Progenitor cell of endocrine pancreas (in vitro differentiated cells): ENCODE measurements at places on chromosomes 13 and 19. TPM values are rescaled to one million over a fixed set of nuclear protein-coding genes. Genes with fewer than 3 reads are reported as not detected.

The PLIN4 gene
- total RNA-seq = 0.93 and 1.3 TPM in 2 replicates

The CASP14 gene
- not detected in 2 replicates for total RNA-seq

The CCNA1 gene
- 0.77 and 1.7 TPM in 2 replicates for total RNA-seq

The ZNF134 gene
- 24.9 and 26.8 TPM in 2 replicates for total RNA-seq

DNA sequence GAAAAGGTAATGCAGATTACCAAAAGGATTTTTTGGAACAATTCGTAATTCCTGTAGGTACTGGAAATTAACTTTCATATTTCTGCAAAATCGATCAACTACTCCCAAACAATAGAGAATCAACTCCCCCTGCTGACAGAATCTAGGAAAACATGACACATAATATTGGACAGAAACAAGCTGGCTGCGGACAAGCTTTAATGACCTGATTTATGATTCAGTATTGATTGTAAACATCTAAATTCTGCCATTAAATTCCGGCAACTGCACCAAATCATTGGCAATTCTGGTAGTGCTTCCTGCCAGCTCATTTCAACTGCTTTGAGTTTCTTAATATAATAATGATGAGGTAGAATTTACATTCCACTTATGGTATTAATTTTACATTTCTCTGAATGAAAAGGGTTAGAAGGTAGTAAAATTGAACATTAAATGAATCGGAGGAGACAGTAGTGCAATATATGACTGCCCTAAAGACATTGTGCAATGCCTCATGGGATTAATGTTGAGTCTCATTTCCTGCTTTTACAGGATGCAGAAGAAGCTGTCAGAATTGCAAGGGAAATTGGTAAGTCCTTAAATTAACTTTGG is 146.5 kb downstream of the PCCA start:
- peaks cover 4% of the 10 kb centered on the region for H3K36me3 ChIP-seq
- no peak overlapping the region for H3K4me3 ChIP-seq
- peaks cover 35% of the 10 kb centered on the region for H3K4me1 ChIP-seq
- H3K27me3 ChIP-seq = no peaks in the 10 kb centered on the region
- DNase-seq = no peak

DNA sequence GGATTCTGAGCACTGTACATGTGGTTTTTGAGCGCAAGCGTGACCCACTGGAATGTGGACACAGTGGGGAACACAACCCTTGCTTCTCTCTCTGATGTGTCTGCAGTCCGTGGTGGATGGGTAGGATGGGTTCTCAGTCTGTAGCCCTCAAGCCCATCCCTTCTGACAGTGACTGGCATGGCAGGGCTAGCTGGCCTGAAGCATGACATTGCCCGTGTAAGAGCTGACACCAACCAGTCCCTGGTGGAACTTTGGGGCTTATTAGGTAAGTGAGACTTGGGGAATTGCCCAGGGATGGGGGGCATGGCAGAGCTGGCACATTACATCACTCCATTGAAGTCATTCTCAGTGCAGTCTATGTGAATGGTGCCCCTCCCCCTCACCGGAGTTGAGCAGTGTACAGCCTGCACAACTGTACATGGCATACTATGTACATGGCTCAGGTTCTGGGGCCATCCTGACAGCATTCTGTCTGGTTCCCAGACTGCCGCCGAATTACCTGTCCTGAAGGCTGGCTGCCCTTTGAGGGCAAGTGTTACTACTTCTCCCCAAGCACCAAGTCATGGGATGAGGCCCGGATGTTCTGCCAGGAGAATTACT is 16.8 kb downstream of the CLEC17A start:
- no peak overlapping the region for H3K4me3 ChIP-seq
- peaks cover 5% of the 10 kb centered on the region for H3K36me3 ChIP-seq
- H3K4me1 ChIP-seq = no peaks in the 10 kb centered on the region
- H3K27me3 ChIP-seq = no peaks in the 10 kb centered on the region

DNA sequence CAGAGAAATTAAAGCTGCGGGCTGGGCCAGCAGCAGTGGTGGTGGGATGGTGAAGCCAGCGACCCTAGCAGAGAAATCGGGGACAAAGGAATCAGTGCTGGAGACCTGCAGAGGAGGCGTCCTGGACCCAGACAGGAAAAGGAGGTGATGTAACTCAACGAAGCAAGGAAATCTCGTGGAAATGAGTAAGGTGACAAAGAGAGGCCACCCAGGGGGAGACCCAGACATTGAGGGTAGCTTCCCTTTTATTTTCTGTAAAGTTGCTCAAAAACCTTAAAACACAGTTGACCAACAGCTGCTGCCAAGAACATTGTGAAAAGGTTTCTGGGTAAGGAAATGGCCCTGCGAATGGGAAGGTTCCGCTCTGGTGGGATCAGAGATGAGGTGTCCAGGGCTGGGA is 13.3 kb upstream of the RETN start:
- H3K4me3 ChIP-seq = no peak overlapping the region
- H3K27me3 ChIP-seq = peaks cover 43% of the 10 kb centered on the region
- peaks cover 6% of the 10 kb centered on the region for H3K4me1 ChIP-seq
- DNase-seq = no peak
- no peak overlapping the region for H3K27ac ChIP-seq
- H3K36me3 ChIP-seq = no peaks in the 10 kb centered on the region

GRCh38 chr19:3586127-3586626 is 899 bp downstream of the GIPC3 start:
- peaks cover 38% of the 10 kb centered on the region for H3K27me3 ChIP-seq
- H3K4me3 ChIP-seq = no peak overlapping the region
- no peak for DNase-seq
- H3K4me1 ChIP-seq = no peaks in the 10 kb centered on the region

DNA sequence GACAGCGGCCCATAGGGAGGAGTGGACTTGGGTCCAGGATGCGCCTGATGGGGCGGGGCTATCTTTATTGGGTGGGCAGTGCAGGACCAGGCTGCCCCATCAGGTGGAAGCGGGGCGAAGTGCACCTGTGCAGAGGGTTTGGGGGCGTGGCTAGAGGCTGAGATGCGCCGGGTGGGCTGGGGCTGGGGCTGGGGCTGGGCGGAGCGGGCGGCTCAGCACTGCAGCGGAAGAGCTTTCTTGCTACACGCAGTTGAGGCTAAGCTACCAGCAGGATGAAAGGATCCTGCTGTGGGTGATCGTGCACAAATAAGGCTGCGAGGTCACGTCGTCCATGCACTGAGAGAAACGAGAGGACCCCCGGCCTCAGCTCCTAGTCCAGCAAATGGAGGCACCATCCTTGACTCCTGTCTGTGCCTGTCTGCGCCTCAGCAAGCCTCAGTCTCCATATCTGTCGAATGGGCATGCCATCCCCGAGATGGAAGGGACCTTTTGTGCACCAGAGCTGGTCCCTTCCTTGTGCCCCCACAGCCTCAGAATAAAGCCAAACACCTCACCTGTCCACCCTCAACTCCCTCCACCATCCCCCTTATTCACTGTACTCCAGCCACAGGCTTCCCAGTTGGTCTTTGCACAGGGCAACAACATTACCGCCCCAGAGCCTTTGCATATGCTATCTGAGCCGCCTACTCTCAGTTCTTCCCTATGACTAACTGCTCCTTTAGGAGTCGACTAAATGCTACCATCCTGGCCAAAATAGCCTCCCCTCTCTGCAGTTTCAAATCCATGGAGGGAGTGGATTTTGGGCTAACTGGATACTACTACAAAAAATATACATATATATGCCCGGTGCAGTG is 21.0 kb upstream of the HOMER3 start:
- no peaks in the 10 kb centered on the region for H3K4me1 ChIP-seq
- DNase-seq = peak; percentile 41
- H3K36me3 ChIP-seq = no peaks in the 10 kb centered on the region
- no peak overlapping the region for H3K4me3 ChIP-seq

DNA sequence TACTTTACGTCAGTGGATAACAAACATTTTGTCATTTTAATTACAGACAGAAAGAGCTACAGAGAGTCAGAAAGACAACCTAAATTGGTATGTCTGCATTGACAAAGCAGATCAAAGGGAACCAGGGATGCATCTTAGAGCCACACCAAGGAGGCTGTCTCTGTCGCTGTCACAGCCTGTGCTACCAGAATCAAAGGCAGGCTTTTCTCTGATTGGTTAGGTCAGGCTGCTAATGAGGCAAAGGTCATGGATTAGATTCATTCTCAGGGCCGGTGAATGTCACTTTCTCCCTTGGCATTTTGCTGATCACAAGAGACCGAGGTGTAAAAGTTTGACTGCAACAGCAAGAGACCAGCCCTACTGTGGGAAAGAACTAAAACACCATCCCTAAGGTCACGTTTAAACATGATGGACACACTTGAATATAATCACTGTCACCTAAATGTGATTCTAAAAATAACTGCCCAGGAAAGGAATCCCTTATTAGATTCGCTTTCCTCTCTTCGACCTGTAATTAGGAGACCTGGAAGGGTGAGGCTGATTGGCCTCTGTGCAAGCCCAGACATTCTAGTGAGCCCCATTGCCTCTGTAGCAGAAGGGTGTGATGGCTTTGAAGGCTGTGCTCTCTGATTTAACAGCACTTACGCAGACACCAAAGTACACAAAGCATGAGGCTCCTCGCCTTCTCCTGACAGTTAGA is 314.4 kb upstream of the NBEA start:
- H3K4me1 ChIP-seq = peaks cover 29% of the 10 kb centered on the region
- H3K27me3 ChIP-seq = no peaks in the 10 kb centered on the region
- H3K36me3 ChIP-seq = no peaks in the 10 kb centered on the region
- no peak for DNase-seq
- H3K4me3 ChIP-seq = no peak overlapping the region
- H3K27ac ChIP-seq = peak overlapping the region; percentile 34

GRCh38 chr19:13699786-13700185 is 64.5 kb upstream of the MRI1 start:
- DNase-seq = no peak
- H3K36me3 ChIP-seq = no peaks in the 10 kb centered on the region
- H3K4me1 ChIP-seq = no peaks in the 10 kb centered on the region

DNA sequence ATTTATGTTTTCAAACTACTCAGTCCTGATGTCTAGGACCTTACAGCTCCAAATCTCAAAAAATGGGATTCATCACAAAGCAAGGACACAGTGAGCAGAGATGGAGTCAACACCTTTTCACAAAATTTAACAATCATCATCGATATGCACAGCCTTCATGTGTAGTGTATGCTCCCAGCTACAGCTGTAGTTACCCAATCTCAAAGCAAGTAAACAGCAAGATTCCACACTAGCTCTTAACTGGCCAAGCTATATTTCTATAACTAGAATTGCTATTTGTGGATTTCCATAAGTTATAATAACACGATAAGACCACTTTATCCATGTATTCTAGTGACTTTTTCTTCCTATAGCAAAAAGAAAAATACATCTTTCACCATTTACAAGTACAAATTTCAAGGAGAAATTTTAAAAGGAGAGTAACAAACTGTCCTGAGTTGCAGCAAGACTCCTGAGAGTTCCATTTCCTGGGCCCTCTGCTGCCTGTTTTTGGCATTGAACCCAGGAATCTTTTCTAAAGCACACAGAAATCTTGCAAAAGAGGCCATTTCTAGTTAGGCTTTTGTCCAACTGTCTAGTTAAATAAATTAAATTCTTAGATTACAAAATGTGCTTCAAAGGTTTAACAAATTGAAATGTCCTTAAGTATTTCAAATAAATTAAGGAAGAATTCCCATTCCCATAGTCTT is 460.6 kb downstream of the FGF14 start:
- no peak overlapping the region for H3K4me3 ChIP-seq
- no peaks in the 10 kb centered on the region for H3K4me1 ChIP-seq
- H3K27ac ChIP-seq = no peak overlapping the region
- H3K36me3 ChIP-seq = no peaks in the 10 kb centered on the region

- H3K4me3 ChIP-seq = no peak overlapping the region
- H3K4me1 ChIP-seq = peaks cover 25% of the 10 kb centered on the region
- peak overlapping the region; percentile 86 for H3K27ac ChIP-seq
- peaks cover 3% of the 10 kb centered on the region for H3K27me3 ChIP-seq
- DNase-seq = no peak
- H3K36me3 ChIP-seq = peaks cover 4% of the 10 kb centered on the region
These were observed 4.4 kb upstream of the C3 start for GRCh38 chr19:6724631-6725492.

DNA sequence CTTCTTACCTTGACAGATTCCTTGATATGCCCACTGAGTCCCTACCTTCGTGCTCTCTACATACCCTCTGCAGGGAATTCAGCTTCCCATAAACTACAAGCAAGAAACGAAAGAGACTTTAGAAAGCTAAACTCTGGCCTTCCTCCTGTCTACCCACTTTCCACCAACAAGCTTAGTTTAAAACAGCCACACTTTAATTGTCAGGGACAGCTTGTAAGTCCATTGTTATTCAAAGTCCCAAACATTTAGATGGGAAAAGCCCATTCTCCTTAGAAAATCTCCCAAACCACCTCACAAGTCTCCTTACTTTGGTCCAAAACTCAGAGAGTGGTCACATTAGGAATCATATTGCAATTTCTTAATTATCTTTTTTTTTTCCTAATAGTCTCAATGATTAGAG is 2695.8 kb downstream of the PCDH9 start:
- no peak overlapping the region for H3K4me3 ChIP-seq
- H3K4me1 ChIP-seq = peaks cover 7% of the 10 kb centered on the region

DNA sequence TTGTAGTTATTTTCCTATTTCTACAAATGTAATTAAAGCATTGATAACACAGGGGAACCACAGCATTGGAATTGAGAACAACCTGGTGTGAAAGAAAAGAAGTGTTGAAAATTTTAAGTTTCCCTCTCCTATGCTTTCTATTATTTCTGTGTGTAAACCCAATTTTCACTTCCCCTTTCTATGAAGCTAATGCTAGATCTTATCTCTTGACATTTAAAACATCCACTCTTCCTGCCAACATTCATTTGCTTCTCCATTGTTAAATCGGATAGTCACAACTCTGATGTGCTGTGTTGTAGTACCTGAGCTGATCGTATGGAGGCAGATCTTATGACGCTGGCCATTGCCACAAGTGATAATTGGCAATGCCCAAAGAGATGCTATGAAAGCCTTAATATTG is 203.0 kb downstream of the ITGBL1 start:
- H3K27ac ChIP-seq = no peak overlapping the region
- H3K36me3 ChIP-seq = no peaks in the 10 kb centered on the region
- no peaks in the 10 kb centered on the region for H3K27me3 ChIP-seq
- DNase-seq = no peak
- no peak overlapping the region for H3K4me3 ChIP-seq
- no peaks in the 10 kb centered on the region for H3K4me1 ChIP-seq

DNA sequence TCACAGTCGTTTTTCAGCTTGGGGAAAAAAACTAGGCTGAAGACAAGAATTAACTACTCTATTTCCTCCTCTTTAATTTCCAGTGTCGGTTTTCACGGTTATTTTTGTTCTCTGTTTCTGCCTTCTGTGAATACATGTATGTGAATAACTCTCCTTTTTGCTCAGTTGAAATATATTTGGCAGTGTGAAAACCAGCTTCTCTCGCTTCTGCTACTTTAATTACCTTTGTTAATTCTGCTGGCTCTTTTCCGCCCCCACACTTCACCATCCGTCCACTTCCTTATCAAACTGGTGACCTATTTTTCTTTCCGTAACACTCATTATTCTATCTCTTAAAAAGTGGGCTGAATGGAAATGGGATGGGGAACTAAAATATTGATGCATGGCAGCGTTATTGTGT is 126.4 kb downstream of the POU4F1 start:
- no peak for DNase-seq
- no peak overlapping the region for H3K4me3 ChIP-seq
- no peak overlapping the region for H3K27ac ChIP-seq
- H3K36me3 ChIP-seq = no peaks in the 10 kb centered on the region
- peaks cover 19% of the 10 kb centered on the region for H3K27me3 ChIP-seq

- H3K27ac ChIP-seq = no peak overlapping the region
- no peak for DNase-seq
- H3K4me3 ChIP-seq = no peak overlapping the region
- H3K36me3 ChIP-seq = no peaks in the 10 kb centered on the region
- peaks cover 7% of the 10 kb centered on the region for H3K4me1 ChIP-seq
These were observed 459 bp downstream of the PRAM1 start for GRCh38 chr19:8501981-8502380.
